ENCODE measurements at places on chromosomes 4 and X. TPM values are rescaled to one million over a fixed set of nuclear protein-coding genes. Genes with fewer than 3 reads are reported as not detected.

Gene ARSJ
- total RNA-seq, result 32.2 TPM

Gene TSPAN7
- not detected for total RNA-seq

Gene GNRHR
- not detected for total RNA-seq

Gene CUL4B
- total RNA-seq, result 158 TPM

Gene SMIM31
- not detected for total RNA-seq

Gene ADH1B
- total RNA-seq, result not detected

Gene BEX2
- total RNA-seq, result not detected

Gene DCAF12L2
- total RNA-seq, result not detected

Gene GYG2
- 0.43 TPM for total RNA-seq

Gene POF1B
- total RNA-seq, result not detected

Gene GPM6B
- 0.65 TPM for total RNA-seq

Gene MAGED4
- total RNA-seq, result 63.1 TPM

Gene PARM1
- total RNA-seq, result not detected

Gene GPR34
- total RNA-seq, result not detected

Gene MAGEB2
- total RNA-seq, result not detected

Gene PDZD4
- 1.5 TPM for total RNA-seq

Gene REST
- 32.9 TPM for total RNA-seq

Gene UGT2B10
- total RNA-seq, result not detected

Gene HSD17B10
- total RNA-seq, result 47.9 TPM

Gene GABRG1
- not detected for total RNA-seq

Gene NMU
- total RNA-seq, result not detected

Gene CXCL9
- not detected for total RNA-seq

Gene CFI
- total RNA-seq, result not detected

Gene WWC2
- 31.0 TPM for total RNA-seq

Gene TASL
- not detected for total RNA-seq

Gene ADH6
- total RNA-seq, result not detected

All from GM23248 (cell line).